ENCODE measurements at places on chromosomes 6 and 20.

GRCh38 chr6:43149265-43149664 is 21.8 kb upstream of the SRF start:
- no peak for DNase-seq

DNA sequence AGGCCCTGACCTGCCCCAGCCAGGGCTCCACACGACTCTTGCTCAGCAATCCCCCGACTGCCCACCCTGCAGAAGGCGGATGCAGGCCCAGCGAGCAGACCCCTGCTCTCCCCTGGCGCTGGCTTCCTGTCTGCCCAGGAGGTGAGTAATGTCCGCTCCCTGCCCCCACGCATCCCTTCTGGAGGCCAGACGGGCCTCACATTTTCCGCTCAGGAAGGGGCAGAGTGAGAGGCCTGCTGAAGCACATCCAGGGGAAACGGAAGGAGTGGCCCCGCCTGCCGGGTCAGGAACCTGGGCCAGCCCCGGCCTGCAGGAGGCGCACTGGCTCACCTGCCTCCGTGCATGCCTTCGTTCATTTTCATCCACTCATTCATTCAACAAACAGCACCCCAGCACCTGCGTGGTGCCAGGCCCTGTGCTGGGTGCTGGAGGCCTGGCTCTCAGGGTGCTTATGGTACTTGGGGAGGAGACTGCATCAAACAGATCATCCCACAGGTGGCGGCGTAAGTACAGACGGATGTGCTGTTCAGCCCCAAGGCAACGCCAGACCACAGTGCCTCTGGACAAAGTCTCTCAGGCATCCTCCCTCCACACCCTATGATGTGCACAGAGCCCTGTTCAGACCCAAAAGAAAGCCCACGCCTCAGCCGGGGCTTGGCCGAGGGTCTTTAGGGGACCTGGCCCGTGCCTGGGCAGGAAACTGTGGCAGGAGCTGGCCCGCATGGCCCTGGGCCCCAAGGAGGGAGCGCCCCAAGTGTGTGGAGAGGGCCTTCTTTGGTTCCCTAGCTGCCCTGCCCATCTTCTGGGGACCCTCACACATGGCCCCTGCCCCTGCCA is 112.1 kb downstream of the ASXL1 start:
- peak; percentile 77 for DNase-seq

- DNase-seq: no peak
These were observed 13.9 kb downstream of the TOMM6 start for GRCh38 chr6:41801380-41801779.

- DNase-seq: no peak
These were observed 65.8 kb upstream of the E2F3 start for GRCh38 chr6:20335872-20336271.

DNA sequence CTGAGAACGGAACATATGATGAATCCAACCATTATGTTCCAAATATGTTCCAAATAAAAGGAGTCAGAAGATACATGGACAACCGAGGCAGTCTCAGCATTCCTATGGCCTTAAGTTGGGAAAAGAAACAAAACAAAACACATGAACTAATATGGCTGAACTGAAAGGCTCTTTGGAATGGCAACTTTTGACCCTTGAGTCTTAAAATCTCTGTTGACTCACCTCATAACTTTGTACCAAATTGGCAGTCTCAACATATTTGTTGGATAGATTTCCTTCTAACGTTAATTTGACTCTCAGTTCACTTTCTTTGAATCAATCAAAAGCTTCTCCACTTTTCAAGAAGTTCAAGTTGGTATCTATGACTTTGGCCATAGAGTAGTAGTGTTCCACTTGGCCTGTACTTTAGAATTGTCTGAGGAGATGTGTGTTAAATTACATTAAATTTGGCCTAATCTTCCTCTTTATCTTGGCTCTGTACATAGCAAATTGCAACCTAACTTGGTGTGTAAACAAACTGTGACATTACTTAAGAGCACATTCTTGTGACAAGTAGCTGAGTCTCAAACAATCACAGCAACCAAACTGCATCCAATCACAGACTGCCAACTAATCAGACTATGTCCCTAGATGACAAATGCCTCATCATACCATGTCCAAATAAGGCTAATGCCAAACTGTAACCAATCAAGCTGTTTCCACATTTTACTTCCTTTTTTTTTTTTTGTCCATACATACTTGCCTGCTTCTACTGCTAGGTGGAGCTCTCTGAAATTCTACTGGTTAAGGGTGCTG is 208.8 kb downstream of the BMP2 start:
- DNase-seq: no peak

- DNase-seq: no peak
These were observed 102.3 kb downstream of the HIVEP2 start for GRCh38 chr6:142842418-142843261.

DNA sequence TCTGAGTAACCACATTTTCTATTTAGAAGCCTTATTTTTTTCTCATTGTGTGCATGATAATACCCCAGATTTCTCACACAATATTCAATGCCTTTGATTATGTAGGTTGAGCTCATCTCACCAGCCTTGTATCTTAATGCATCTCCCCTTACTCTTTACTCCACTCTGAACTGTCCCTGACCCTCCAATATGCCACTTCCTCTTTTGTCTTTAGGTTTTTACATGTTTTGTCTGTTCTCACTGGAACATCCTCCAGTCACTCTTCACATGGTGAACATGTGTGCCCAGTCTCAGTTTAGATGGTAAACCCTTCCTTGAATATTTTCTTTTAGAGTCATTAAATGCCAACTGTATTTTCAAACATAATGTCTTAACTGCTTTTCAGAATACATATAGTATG is 392.9 kb upstream of the IMPG1 start:
- DNase-seq: no peak

DNA sequence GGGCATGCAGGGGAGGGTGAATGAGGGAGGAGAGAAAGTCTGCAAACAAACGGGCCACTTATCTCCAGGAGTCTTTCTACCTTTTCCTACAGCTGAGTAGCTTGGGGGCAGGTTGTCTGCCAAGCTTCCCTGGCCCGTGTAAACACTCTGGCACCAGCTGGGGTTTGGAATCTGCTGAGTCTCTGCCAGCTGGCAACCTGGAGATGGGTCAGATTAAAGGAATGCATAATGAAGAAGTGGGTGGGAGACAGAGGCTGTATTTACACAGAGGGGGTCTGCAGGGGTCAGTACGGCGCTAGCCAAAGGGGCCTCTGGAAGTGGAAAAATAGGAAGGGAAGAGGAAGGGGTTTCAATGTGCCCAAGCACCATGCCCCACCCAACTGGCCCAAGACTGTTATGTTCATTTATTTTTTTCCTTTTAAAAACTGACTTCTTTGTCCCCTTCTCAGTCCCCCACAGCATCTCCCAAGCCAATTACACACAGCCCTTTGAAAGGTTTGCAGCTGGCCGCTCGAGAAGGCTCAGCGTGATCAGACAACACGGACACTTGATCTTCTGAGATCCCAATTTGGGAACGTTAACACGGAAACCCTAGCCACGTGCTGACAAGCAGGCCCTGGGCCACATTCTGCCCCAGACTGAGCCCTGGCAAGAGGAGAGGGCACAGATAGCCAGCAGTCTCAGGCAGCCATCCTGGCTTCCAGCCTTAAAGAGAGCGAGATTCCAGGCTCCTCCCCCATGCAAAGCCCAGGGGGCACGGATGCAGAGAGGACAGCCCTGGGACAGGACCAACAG is 25.2 kb downstream of the TRAM2 start:
- DNase-seq: peak; percentile 64

DNA sequence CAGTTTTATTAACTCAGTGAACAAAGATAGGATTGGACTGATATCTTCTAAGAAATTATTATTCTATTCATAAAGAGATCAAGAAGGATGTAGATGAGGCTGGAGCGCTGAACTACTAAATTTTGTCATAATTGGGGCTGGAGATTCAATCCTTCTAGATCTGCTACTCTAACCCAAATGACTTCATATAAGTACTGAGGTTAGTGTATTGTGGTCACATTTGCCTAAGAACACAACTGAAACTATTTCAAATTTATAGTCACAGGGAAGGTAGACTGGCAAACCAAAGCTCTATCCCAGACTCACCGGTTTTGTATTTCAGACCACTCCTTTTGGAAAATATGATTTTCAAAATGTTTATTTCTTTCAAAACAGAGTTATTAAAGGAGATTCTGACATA is 96.7 kb downstream of the BMP5 start:
- DNase-seq: no peak

DNA sequence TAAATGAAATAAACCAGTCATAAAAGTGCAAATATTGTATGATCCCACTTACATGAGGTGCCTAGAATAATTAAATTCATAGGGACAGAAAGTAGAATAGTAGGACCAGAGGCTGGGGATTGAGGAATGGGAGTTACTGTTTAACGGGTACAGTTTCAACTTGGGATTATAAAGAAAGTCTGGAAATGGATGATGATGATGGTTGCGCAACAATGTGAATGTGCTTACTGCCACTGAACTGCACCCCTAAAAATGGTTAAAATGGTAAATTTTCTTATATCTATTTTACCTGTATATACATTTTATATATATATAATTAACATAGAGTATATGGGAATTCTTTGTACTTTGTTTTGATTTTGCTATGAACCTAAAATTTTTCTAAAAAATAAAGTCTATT is 53.3 kb upstream of the L3MBTL3 start:
- no peak for DNase-seq

GRCh38 chr6:28865401-28866204 is 58.2 kb downstream of the TRIM27 start:
- DNase-seq: no peak

DNA sequence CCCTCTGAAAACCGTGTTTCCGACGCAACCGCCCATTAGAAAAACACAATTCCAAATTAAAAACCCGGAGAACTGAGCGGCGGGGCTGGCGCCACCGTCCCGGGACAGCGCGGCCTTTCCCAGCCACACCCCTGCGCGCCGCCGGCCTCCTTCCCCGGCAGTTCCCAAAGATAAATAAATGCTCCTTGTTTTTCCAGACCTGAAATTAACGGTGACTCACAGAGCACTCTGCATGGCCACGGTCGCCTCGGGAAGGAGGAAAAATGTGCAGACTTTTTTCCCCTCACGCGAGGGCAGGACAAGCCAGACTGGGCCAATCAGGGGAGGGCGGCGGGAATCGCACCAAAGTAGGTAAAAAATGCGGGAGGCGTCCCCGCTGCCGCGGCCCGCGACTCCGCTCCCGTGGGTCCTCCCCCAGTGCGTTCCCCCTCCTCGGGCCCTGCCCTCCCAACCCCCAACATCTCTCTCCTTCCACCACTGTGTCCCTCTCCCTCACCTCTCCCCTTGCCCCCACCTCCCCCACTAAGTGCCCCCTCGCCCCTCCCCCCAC is 828 bp upstream of the DSTN start:
- DNase-seq: peak; percentile 72

Data from iPS-NIHi11 (cell line).